HepG2 (cell line): ENCODE measurements at places on chromosomes 5 and 9. TPM values are rescaled to one million over a fixed set of nuclear protein-coding genes. Genes with fewer than 3 reads are reported as not detected.

- DNase-seq, result no peak
Observed at GRCh38 chr9:18746631-18747030, 272.7 kb downstream of the ADAMTSL1 start.

DNA sequence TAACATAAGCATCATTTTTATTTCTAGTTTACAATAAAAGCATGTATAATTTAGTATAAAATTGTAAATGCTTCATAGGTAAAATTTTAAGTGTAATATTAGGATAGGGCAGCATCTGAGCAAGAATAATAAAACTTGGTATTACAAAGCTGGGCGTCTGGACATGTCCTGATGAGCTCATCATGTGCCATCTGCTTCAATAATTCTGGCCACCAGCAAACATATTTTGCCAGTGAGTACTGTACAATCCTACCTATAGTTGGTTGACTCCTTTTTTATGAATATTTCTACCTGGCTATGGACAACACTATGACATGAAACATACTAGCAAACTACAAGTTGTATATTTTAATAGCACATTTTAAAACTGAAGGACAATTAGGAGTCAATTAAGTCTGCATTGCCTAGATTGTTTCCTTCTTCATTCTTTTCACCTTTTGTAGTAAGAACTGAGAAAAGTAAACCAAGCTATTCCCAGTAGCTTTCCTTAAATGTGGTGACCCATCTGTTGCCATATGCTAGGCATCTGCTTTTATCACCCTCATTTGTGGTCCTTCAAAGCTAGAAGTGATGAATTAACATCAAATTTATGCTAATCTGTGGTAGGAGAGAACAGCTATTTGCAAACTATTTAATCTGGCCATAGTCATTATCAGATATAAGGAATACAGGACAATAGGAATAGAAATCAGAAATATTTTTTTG is 23.4 kb downstream of the LURAP1L start:
- no peak for DNase-seq

DNA sequence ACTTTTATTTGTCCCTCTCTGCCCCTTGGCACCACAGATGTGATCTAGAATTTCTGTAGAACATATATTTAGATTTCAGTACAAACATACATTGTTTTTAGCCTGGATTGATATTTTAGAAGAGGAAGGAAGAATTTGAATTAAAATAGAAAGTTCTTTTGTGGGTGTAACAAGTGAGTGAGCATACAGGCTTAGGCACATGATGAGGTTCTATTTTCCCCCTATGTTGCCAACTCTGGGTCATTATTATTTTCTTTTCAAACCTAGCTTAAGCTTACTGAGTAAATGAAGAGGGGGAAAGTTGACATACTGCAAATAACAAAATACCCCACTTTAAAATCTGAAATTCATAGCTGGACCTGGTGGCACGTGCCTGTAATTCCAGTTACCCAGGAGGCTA is 102.9 kb downstream of the GCNT1 start:
- no peak for DNase-seq

DNA sequence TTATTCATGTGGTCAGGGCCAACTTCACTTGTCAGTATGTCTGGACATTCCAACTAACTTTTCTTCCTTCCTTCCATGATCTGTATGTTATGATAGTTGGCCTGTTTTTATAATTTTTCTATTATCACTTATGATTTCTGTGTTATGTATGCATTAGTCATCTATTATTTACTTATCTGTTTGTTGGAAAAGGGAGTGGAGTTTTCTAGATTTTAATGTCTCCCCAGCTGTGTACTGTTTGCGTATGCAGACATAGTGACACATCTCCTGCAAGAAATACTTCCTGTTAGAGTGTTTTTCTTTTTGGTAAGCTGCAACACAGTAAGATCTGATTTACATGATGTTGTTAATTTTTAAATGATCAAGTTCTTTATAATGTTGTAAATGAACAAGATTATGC is 8.7 kb upstream of the INSYN2B start:
- DNase-seq, result no peak

- DNase-seq, result no peak
Observed at GRCh38 chr5:174573221-174573994, 151.0 kb upstream of the MSX2 start.

GRCh38 chr9:88658311-88658822 is 123.4 kb downstream of the NXNL2 start:
- DNase-seq, result no peak

DNA sequence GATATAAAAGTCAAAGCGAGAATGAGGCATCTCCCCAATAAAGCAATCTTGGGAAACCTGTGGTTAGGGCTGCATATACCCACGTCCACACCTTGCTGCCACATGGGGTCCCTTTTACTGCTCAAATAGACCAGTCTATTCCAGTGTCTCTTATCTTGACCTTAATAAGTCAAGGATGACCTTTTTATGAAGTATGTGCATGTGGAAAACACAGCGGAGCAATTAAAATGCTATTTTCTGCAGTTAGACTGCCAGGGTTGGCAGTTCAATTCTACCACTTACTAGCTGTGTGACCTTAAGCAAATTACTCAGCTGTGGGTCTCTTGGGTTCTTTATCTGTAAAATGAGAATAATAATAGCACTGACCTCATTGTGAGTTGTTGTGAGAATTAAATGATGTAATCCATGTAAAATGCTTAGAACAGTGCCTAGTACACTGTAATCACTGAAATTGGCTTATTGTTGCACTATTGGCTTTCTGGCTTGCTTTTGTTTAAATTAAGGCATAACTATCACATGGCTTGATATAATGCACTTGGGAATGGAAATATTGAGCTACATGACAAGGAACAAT is 67.8 kb upstream of the HSPB3 start:
- DNase-seq, result no peak

GRCh38 chr5:149588936-149589335 is 7.6 kb downstream of the ARHGEF37 start:
- no peak for DNase-seq

The SLC6A18 gene
- not detected in 2 replicates for total RNA-seq

The ADGRD2 gene
- total RNA-seq, result not detected in 2 replicates

The GPR150 gene
- not detected in 2 replicates for total RNA-seq
